ENCODE measurements at places on chromosomes 13 and 19.

GRCh38 chr19:5093297-5093928, 124.5 kb downstream of the KDM4B start:
- DNase-seq, result no peak

DNA sequence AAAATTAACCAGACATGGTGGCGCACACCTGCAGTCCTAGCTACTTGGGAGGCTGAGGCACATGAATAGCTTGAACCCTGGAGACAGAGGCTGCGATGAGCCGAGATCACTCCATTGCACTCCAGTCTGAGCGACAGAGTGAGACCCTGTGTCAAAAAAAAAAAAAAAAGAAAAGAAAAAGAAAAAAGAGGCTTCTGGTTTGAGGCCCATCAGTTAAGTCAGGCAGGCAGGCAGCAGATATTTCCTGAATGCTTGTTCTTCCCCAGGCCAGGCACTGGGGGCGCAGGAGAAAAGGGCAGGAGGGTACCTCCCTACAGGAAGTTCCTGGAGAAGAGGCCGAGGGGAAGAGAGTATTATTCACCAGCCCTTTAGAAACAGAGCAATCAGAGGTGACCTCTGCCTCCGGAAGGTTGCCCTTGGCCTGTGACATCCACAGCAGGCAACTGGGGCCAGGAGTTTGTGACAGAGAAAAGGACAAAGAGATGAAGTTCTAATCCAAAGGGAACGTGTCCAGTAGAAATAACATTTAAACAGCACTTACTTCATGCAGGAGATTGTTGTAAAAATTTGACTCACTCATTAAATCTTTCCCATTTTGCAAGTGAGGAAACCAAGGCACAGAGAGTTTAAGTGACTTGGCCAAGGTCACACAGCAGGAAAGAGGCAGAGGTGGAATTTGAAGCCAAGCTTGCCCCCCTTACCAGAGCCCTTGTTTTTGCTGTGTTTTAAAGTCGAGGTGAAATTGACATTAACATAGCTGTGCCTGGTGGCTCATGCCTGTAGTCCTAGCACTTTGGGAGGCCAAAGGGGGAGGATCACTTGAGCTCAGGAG, 4.3 kb upstream of the RLN3 start:
- no peak for DNase-seq

DNA sequence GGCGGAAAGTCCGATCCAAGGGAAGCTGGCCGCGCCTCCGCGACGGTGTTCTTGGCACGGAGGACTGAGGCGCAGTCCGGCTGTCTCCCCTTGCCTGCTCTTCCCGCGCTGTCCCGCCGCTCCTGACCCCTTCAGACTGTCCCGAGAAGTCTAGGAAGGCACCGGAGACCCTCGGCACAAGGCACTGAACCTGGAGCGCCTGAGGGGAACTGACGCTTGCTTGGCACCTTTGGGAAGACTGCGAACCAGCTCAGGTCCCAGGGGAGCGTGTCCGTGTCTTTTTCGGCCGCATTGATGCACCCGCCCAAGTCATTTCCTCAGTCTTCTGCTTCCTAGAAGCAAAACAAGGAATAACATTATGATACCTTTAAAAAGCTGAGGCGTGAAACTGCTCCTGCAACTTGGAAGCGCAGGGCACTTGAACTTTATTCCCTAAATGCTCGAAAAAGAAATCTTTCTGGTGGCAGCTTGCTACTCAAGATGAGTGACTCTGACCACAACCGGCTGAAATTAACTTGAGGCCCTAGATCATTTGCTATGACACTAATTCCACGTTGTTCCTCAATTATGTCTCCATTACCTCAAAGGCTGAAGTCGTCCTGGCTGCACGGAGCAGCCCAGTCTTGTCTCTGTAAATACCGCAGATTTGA, 735 bp upstream of the FLT1 start:
- DNase-seq, result no peak

GRCh38 chr13:49939321-49939720, 3.2 kb upstream of the SPRYD7 start:
- DNase-seq, result no peak

DNA sequence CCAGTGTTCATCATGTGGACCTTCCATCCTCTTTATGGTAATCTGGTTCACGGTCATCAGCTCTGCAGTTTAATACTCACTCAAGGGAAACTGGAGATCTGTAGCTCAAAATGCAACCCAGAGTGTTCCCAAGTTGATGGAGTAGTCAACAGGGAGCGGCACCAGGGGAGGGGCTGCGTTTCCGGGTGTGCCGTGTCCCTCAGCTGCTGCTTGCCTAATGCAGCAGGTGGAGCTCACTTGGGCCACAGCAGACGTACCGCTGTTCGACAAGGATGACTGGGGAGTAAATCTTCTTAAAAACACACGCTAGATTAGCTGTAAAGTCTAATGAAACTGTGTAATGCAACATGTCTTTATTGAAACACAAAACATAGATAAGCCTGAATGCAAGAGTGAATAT, 81.1 kb downstream of the TNFSF13B start:
- DNase-seq, result no peak

DNA sequence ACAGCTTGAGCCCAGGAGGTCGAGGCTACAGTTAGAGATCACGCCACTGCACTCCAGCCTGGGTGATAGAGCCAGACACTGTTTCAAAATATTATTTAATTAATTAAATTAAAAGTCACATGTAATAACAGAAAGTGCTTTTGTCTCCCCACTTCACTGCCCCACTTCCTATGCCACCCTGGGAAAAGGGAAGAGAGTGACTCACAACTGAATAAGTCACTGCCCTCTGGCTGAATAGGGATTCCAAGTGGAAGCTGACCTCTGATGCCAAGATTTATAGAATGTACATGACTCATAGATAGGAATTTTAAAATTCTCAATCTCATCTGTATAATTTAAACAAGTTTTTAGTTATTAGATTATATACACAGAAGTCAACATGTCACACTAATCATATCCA, 22.2 kb upstream of the ERVV-1 start:
- DNase-seq, result no peak

- DNase-seq, result no peak
Measured at GRCh38 chr19:1261798-1262622, 7.1 kb upstream of the CIRBP start.

GRCh38 chr13:85567909-85568308, 231.3 kb downstream of the SLITRK6 start:
- DNase-seq, result no peak

DNA sequence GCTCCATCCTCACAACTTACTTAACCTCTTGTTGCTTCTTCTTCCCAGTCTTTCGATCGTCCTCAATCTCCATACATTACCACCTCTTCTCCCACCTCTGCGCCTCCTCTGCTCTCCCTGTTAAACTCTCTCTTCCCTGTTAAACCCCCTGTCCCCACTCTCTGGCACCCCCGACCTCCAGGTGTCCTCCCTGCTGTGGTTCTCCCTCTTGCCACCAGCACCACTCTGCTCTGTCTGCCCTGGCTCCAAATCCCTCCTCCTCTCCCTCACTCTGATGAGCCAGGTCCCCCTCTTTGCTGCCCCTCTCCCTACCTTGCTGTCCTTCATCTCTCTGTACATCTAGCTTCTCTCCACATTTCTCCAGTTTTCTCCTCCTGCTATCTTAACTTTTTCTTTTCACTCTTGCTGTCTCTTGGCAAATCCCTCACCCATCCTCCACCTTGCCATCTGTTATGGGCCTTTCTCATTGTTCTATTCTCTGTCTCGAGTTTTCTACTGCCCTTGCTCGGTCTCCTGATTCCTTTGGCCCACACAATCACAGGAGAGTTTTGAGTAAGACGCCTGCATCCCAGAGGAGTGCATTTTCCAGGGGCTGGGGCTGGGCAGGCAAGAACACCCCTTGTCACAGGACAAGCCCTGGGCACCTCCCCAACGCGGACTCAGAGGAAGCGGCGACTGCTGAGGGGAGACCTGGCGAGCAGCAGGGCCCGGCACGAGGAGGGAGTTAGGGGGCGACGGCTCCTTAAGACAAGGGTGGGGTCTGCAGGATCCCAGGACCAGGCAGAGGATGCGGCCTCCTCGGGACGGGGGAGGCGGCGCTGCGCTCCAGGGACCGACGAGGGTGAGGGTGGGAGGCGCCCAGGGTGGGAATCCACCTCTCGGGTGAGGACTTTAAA, 21.4 kb upstream of the ERVV-1 start:
- DNase-seq, result no peak

- DNase-seq, result no peak
Measured at GRCh38 chr13:47835470-47836228, 165.4 kb downstream of the SUCLA2 start.

- DNase-seq, result no peak
Measured at GRCh38 chr13:31605076-31605860, 134.1 kb upstream of the RXFP2 start.

- DNase-seq, result no peak
Measured at GRCh38 chr19:18898607-18899408, 2.9 kb upstream of the CERS1 start.

DNA sequence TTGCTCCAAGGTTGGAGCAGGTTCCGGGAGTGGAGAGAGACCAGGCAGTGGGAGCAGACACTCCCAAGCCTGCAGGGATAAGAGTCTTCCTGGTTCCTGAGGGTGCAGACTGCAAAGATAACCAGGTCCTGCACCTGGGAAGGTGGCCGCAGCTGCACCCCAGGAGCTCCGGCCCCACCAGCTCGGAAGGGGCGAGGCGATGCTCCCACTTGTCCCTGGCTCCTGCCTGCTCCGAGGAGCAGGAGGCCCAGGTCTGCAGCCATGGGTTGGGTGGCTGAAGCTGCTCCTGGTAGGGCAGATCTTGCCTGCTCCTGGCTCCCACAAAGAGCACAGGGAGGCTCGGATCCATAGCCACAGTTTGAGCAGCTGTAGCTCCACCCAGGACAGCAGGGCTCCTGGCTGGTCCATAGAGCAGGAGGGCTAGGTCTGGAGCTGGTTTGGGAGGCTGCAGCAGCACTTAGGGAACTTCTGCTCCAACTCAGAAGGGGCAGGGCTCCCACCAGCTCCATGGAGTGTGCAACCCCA, 251.6 kb upstream of the GPC6 start:
- no peak for DNase-seq

GRCh38 chr19:38245826-38246498, 10.2 kb downstream of the PPP1R14A start:
- no peak for DNase-seq

GRCh38 chr19:1248786-1249297, 459 bp downstream of the MIDN start:
- no peak for DNase-seq
